ENCODE measurements at places on chromosomes 3 and 15. TPM values are rescaled to one million over a fixed set of nuclear protein-coding genes. Genes with fewer than 3 reads are reported as not detected.

DNA sequence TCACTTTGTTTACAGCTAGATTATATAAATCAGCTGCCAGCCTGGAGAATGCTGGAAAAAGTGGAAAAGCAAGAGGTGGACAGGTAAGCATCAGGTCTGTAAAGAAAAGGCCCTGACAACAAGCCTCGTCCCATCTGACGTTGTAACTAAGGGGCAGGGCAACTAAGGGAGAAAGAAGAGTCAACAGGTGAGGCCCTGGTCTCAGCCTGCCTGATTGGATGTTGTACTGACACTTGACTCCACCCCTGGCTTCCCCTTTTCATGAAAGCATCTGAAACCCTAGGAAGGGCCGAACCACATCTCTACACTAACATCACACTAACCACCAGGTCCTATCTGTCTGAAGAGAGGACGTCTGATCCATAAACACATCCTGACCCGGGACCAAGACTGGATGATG lies 357.6 kb upstream of the CFAP20DC start:
- no peak overlapping the region for H3K4me3 ChIP-seq
- H3K27ac ChIP-seq: no peak overlapping the region
- no peaks in the 10 kb centered on the region for H3K36me3 ChIP-seq
- no peak for DNase-seq
- H3K27me3 ChIP-seq: no peaks in the 10 kb centered on the region

GRCh38 chr15:68344600-68344999 lies 67.1 kb downstream of the FEM1B start:
- no peak overlapping the region for H3K4me3 ChIP-seq
- no peaks in the 10 kb centered on the region for H3K36me3 ChIP-seq
- no peak overlapping the region for H3K27ac ChIP-seq
- peaks cover 27% of the 10 kb centered on the region for H3K4me1 ChIP-seq
- H3K27me3 ChIP-seq: no peaks in the 10 kb centered on the region
- DNase-seq: no peak

DNA sequence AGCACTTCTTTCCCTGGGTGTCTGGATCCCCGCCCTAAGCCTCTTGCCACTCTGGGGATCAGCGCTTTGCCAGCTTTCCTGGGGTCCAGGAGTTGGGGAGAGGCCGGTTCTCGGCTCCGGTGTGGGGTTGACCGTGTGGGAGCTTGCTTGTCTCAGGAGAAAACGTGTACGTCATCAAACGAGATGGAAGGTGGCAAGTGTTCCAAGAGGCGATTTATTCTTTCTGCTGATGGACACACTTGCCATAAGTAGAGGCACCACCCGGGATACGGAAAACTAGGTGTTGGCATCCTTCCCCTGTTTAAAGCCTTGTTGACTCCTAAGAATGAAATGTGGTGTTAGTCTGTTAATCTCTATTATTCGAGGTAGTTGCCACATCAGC lies 295 bp downstream of the ZWILCH start:
- no peak for DNase-seq
- peak overlapping the region; percentile 96 for H3K27ac ChIP-seq
- no peaks in the 10 kb centered on the region for H3K27me3 ChIP-seq
- H3K4me1 ChIP-seq: peaks cover 18% of the 10 kb centered on the region
- H3K36me3 ChIP-seq: peaks cover 64% of the 10 kb centered on the region

The ICE2 gene
- total RNA-seq: 25.1 TPM

DNA sequence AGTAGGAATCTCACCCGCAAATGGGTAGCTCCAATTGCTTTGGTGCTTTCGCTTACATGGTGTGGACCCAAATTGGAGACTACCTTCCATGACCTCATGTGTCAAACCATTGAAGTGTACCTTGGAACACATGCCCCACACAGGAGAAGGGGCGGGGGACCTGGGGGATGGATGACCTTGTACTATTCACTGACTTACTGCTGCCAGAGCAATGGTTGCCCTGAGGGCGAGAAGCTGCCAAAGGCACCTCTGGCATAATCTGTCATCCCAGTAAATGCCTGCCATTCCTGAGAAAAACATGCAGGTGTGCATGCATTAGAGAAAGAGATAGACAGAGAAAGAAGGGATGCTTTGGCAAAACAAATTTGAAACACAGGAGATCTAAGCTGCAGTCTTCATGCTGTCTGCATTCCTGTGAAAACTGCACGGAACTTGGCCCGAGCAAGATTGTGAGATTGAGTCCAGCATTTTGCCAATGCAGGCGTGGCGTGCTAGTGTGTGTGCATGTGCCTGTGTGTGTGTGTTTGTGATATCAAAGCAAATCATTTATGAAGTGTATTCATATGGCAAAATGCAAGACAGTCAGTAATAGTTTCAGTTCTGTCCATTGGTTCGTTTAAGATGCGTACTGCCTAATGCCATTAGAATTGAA lies 219.5 kb upstream of the MDFIC2 start:
- no peaks in the 10 kb centered on the region for H3K27me3 ChIP-seq
- no peaks in the 10 kb centered on the region for H3K36me3 ChIP-seq
- H3K4me3 ChIP-seq: no peak overlapping the region
- no peak overlapping the region for H3K27ac ChIP-seq

DNA sequence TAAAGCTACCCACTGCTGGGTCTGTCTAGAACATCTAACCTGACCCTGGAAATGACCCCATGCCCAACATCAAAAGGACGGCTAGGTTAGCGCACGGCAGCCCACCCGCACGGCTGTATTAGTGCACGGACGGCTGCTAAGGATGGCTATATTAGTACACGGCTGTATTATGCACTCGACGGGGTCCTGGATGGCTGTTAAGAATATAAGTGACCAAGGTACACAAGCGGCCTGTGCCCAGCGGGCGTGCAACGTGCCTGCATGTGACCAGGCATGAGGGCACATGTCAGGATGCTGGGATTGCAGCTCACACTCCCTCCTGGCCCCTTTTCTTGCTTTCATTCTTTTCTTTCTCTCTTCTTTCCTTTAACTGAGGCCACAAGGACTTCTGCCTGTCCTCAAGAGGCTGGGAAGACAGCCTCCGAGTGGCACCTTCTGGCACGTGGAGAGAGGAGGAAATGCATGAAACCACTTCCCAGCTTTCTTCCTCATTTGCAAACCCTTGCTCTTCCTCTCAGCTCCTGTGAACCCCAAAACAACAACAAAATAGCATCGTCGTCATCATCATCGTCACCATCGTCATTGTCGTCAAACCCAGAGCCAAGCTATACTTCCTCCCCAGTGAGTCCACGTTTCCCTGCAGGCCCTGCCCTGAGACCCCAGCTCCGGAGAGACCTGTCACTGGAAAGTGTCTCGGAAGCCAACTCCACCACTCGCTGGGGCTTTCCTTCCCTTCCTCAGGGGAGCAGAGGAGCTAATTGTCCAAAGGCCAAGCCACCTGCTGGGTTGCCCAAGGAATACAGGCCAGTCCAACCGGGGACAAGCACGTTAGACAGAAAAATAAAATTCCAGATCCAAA lies 101.8 kb downstream of the CHSY1 start:
- no peak overlapping the region for H3K27ac ChIP-seq
- peaks cover 25% of the 10 kb centered on the region for H3K4me1 ChIP-seq
- H3K36me3 ChIP-seq: no peaks in the 10 kb centered on the region
- H3K27me3 ChIP-seq: no peaks in the 10 kb centered on the region

The PEAK1 gene
- total RNA-seq: 26.9 TPM

GRCh38 chr3:109355625-109356441 lies 18.5 kb upstream of the DPPA4 start:
- H3K36me3 ChIP-seq: no peaks in the 10 kb centered on the region
- no peak for DNase-seq
- no peaks in the 10 kb centered on the region for H3K4me1 ChIP-seq

The GPR27 gene
- total RNA-seq: not detected

The CX3CR1 gene
- total RNA-seq: not detected

The LRRC49 gene
- 5.1 TPM for total RNA-seq

DNA sequence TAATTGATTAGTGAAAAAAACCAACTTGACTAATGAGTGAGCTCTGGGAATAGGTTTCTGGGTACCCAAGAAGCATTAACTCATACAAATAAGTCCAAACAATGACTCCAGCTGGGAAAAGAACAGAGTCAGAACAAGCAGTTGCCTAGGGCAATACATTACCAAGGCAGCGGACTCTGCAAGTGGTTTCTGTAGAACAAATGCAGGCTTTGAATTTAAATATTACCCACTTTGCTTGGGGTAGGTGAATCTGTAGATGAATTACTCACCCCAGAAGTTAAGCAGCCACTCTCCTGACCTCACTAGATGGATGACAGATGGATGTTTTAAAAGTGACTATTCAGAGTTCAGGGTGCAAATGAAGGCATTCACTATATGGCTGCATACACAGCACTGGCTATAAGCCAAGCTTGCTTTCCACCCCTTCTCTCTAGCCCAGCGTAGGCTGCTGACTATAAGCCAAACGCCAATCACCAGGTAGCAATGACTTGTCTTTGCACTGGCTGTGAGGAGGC lies 73.1 kb upstream of the BHLHE40 start:
- no peaks in the 10 kb centered on the region for H3K27me3 ChIP-seq
- no peaks in the 10 kb centered on the region for H3K36me3 ChIP-seq
- peaks cover 7% of the 10 kb centered on the region for H3K4me1 ChIP-seq
- H3K4me3 ChIP-seq: no peak overlapping the region

DNA sequence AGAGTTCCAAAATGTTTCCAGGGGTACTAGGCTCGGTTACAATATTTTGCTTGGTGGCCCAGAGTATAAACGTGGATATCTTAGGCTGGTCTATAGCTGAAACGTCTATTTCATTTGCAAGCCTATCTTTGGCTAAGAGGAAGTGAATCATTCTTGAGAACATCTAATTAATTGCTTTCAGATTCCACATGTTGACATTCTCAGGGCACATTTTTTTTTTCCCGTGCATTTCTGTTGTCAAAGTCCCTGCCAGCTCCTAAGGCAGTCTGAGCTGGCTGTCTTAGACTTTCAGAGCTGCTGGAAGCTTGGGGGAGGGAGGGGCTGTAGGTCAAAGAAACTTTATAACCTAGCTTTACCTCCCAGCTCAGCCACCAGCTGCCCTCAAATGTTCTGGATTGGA lies 23.2 kb upstream of the LAMP3 start:
- no peaks in the 10 kb centered on the region for H3K27me3 ChIP-seq
- H3K36me3 ChIP-seq: no peaks in the 10 kb centered on the region
- no peak overlapping the region for H3K4me3 ChIP-seq
- peak; percentile 53 for DNase-seq

DNA sequence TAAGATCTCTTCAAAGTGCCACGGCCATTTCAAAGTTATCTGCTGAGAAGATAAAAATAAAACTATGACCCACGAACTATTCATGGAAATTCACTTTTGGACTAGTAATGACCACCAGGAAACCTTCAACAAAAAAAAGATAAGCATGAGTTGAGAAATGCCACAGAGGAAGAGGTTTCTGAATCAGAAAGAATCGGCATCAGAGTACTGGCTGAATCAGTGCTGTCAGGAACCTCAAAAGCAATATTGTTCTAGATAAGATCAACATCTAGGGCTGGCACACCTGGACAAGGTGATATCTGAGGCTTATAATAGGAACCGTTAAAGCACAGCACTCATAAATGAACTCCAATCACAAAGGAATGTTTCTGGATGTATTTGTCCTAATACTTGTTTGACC lies 72.7 kb downstream of the PEAK1 start:
- peaks cover 12% of the 10 kb centered on the region for H3K36me3 ChIP-seq
- 0 out of 2 replicates have a peak, but pooled peaks cover 4% of the 10 kb centered on the region for H3K4me1 ChIP-seq
- H3K4me3 ChIP-seq: no peak overlapping the region
- no peak for DNase-seq
- no peak overlapping the region for H3K27ac ChIP-seq

DNA sequence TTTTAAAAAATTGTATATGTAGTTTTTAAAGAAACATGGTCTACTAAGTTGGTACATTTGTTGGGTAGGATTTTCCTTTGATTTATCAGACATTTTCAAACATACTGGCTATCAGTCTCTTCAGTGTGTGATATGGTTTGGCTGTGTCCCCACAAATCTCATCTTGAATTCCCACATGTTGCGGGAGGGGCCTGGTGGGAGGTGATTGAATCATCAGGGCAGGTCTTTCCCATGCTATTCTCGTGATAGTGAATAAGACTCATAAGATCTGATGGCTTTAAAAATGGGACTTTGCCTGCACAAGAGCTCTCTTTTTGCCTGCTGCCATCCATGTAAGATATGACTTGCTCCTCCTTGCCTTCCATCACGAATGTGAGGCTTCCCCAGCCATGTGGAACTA lies 121.9 kb downstream of the ABI3BP start:
- no peak overlapping the region for H3K4me3 ChIP-seq

GRCh38 chr3:111035316-111035715 lies 36.3 kb upstream of the NECTIN3 start:
- H3K4me1 ChIP-seq: no peaks in the 10 kb centered on the region
- no peaks in the 10 kb centered on the region for H3K27me3 ChIP-seq
- DNase-seq: no peak
- no peaks in the 10 kb centered on the region for H3K36me3 ChIP-seq
